ENCODE measurements at places on chromosomes 3 and 15.

GRCh38 chr3:13666781-13667709, 118.1 kb downstream of the FBLN2 start:
- no peak for DNase-seq

GRCh38 chr3:71075494-71075893, 508.0 kb downstream of the FOXP1 start:
- DNase-seq = no peak

- DNase-seq = no peak
These were observed 7.3 kb downstream of the MCTP2 start for GRCh38 chr15:94238539-94239118.

- DNase-seq = no peak
These were observed 23.1 kb upstream of the RHO start for GRCh38 chr3:129505341-129505740.

Data from stimulated activated CD8-positive, alpha-beta memory T cell treated with anti-CD3 and anti-CD28 coated beads, Interleukin-7, amount 100 ng/mL, for 48 hours (primary cell).